ENCODE measurements at places on chromosomes 6 and 20. TPM values are rescaled to one million over a fixed set of nuclear protein-coding genes. Genes with fewer than 3 reads are reported as not detected.

RWDD2A gene
- 3.5 TPM for polyA plus RNA-seq

MCHR2 gene
- not detected for polyA plus RNA-seq

CALHM5 gene
- not detected for polyA plus RNA-seq

SIRPA gene
- polyA plus RNA-seq = not detected

FAM209B gene
- not detected for polyA plus RNA-seq

FERMT1 gene
- not detected for polyA plus RNA-seq

IL17A gene
- not detected for polyA plus RNA-seq

TCF15 gene
- polyA plus RNA-seq = not detected

FKBP1C gene
- polyA plus RNA-seq = not detected

UNC93A gene
- polyA plus RNA-seq = not detected

GRCh38 chr6:69164564-69165229 lies 529.6 kb downstream of the ADGRB3 start:
- H3K27me3 ChIP-seq = no peaks in the 10 kb centered on the region
- no peak overlapping the region for H3K4me3 ChIP-seq
- H3K36me3 ChIP-seq = no peaks in the 10 kb centered on the region
- no peaks in the 10 kb centered on the region for H3K4me1 ChIP-seq

GRCh38 chr6:2744778-2745177 lies 5.9 kb downstream of the MYLK4 start:
- no peak overlapping the region for H3K27ac ChIP-seq
- no peaks in the 10 kb centered on the region for H3K27me3 ChIP-seq
- no peak for DNase-seq
- H3K36me3 ChIP-seq = no peaks in the 10 kb centered on the region

GRCh38 chr6:142567461-142567860 lies 265.7 kb downstream of the ADGRG6 start:
- no peak overlapping the region for H3K27ac ChIP-seq
- no peaks in the 10 kb centered on the region for H3K36me3 ChIP-seq
- no peak for DNase-seq
- H3K27me3 ChIP-seq = no peaks in the 10 kb centered on the region

GRCh38 chr20:43731927-43732326 lies 5.1 kb upstream of the GTSF1L start:
- no peak for DNase-seq
- no peaks in the 10 kb centered on the region for H3K27me3 ChIP-seq
- H3K27ac ChIP-seq = peak overlapping the region; percentile 62
- H3K4me1 ChIP-seq = peaks cover 23% of the 10 kb centered on the region
- no peak overlapping the region for H3K4me3 ChIP-seq

- no peaks in the 10 kb centered on the region for H3K27me3 ChIP-seq
- peaks cover 10% of the 10 kb centered on the region for H3K4me1 ChIP-seq
- no peak overlapping the region for H3K27ac ChIP-seq
Observed at GRCh38 chr6:20238688-20239587, 26.7 kb upstream of the MBOAT1 start.

- H3K4me1 ChIP-seq = peaks cover 30% of the 10 kb centered on the region
- H3K4me3 ChIP-seq = no peak overlapping the region
- no peak overlapping the region for H3K27ac ChIP-seq
- DNase-seq = no peak
- H3K36me3 ChIP-seq = peaks cover 7% of the 10 kb centered on the region
Observed at GRCh38 chr6:38004908-38005307, 185.4 kb downstream of the ZFAND3 start.

DNA sequence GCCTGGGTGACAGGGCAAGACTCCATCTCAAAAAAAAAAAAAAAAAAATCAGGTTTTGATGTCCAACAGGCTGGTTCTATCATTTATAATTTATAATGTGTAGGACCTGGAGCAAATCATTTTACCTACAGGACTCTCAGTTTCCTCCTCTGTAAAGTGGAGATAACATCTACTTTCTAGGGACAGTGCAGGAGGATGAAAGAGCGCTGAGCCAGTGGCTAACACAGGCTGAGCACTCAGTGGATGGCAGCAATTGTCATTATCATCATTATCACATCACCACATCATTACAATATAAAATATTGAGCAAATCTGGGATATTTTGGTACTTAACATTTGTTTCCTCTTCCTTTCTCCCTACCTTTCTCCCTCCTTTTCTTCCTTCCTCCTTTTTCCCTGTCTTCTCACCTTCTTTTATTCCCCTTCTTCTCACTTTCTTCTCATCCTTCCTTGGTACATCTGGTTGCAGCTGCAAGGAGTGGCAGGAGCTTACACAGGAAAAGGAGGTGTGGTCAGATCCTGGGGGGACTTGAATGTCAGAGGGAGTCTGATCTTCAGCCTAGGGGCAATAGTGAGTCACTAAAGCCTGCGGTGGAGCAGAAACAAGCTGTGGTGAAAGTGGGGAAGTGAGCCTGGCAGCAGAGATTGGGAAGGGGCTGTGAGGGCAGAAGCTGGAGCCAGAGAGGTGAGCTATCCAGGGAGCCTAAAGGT lies 24.6 kb upstream of the CTNNBL1 start:
- H3K36me3 ChIP-seq = peaks cover 11% of the 10 kb centered on the region
- H3K4me1 ChIP-seq = no peaks in the 10 kb centered on the region
- H3K27me3 ChIP-seq = peaks cover 40% of the 10 kb centered on the region
- H3K4me3 ChIP-seq = no peak overlapping the region
- no peak overlapping the region for H3K27ac ChIP-seq

- peak within 1 kb of the TSS; percentile 92 for H3K4me3 ChIP-seq
- H3K36me3 ChIP-seq = no peaks in the 10 kb centered on the region
- no peaks in the 10 kb centered on the region for H3K27me3 ChIP-seq
- H3K4me1 ChIP-seq = peaks cover 17% of the 10 kb centered on the region
- peak; percentile 90 for DNase-seq
Observed at GRCh38 chr20:49187851-49188641, at the start of gene STAU1. STAU1 (minus strand) TSS chr20:49188334; CDS start chr20:49166201, 22,133 bp downstream.

GRCh38 chr20:63185215-63185796 lies 30.6 kb downstream of the YTHDF1 start:
- H3K4me3 ChIP-seq = no peak overlapping the region
- DNase-seq = no peak
- H3K27ac ChIP-seq = no peak overlapping the region
- H3K27me3 ChIP-seq = peaks cover 2% of the 10 kb centered on the region
- H3K4me1 ChIP-seq = no peaks in the 10 kb centered on the region
- H3K36me3 ChIP-seq = no peaks in the 10 kb centered on the region

DNA sequence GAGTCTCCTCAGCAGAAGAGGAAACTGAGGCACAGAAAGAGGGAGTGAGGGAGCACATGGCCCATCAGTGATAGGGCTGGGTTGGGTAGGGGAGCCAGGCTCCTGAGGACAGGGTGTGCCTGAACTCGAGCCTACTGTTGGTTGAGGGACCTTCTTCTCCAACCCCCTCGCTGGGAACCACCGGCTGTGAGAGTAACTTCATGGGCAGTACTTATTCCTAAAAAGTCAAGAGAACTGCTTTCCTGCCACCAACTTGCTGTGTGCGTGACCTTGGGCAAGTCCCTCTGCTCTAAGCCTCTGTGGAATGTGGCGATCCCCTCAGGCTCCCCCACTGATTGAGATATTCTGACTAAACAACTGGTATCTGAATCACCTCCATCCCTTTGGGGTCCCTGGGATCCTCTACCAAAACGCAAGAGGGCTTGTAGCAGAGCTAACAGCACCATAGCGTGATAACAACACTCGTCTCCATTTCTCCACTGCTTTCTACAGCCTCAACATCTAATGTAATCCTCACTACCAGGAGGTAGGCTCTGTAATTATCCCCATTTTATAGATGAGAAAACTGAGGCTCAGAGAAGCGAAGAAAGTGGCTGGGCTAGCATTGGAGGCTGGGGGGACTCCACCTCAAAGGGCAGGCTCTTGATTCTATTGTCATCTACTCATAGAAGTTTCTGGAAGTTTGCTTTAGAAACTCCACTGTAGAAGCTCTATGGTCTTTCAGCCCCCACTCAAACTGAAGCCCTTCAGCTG lies 76.0 kb downstream of the JPH2 start:
- no peak for DNase-seq
- no peak overlapping the region for H3K4me3 ChIP-seq
- H3K4me1 ChIP-seq = no peaks in the 10 kb centered on the region
- H3K27me3 ChIP-seq = peaks cover 17% of the 10 kb centered on the region

DNA sequence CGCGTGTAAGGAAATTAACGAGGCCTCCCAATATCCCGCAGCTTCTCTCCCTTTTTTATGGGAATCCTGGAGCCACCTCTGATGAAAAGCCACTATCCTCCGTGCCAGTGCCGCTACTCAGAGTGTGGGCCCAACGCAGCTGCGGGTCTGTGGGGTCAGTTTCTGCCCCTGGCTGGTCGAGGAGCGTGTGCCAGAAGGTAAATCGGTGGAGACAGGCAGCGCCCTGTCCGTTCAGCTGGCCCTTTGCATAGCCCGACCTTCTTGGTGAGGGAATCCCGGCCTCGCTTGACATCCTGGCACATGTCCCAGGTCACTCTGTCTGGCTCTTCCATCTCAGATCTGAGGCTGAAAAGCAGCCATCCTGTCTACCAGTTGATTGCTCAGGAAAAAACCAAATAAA lies 4.6 kb downstream of the THBS2 start:
- no peak overlapping the region for H3K27ac ChIP-seq
- no peak overlapping the region for H3K4me3 ChIP-seq
- no peaks in the 10 kb centered on the region for H3K36me3 ChIP-seq
- H3K27me3 ChIP-seq = peaks cover 41% of the 10 kb centered on the region
- peaks cover 19% of the 10 kb centered on the region for H3K4me1 ChIP-seq

- H3K4me3 ChIP-seq = no peak overlapping the region
- H3K4me1 ChIP-seq = peaks cover 4% of the 10 kb centered on the region
- H3K36me3 ChIP-seq = no peaks in the 10 kb centered on the region
- no peak overlapping the region for H3K27ac ChIP-seq
- peaks cover 8% of the 10 kb centered on the region for H3K27me3 ChIP-seq
Observed at GRCh38 chr20:40894237-40894630, 134.4 kb upstream of the TOP1 start.

DNA sequence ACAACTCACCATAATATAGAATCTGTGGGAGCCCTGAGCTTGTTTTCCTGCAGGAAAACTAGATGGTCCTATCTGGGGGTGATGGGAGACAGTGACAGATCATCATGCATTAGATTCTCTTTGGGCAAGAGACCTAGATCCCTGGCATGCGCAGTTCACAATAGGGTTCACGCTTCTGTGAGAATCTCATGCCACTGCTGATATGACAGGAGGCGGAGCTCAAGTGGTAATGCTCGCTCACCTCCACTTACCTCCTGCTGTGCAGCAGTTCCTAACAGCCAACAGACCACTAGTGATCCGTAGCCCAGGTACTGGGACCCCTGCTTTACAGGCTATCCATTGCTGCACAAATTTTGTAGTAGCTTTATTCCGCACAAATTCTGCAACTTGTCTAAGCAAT lies 84.5 kb downstream of the HIVEP2 start:
- no peak for DNase-seq
- peak overlapping the region; percentile 90 for H3K27ac ChIP-seq
- no peaks in the 10 kb centered on the region for H3K36me3 ChIP-seq
- H3K4me1 ChIP-seq = peaks cover 33% of the 10 kb centered on the region
- H3K27me3 ChIP-seq = no peaks in the 10 kb centered on the region

- H3K4me3 ChIP-seq = no peak overlapping the region
- DNase-seq = no peak
- peaks cover 9% of the 10 kb centered on the region for H3K27me3 ChIP-seq
- no peaks in the 10 kb centered on the region for H3K4me1 ChIP-seq
- H3K27ac ChIP-seq = no peak overlapping the region
Observed at GRCh38 chr6:165960695-165961094, 207.0 kb downstream of the TBXT start.

- no peak overlapping the region for H3K27ac ChIP-seq
- H3K4me1 ChIP-seq = no peaks in the 10 kb centered on the region
- no peaks in the 10 kb centered on the region for H3K27me3 ChIP-seq
- no peak overlapping the region for H3K4me3 ChIP-seq
- no peak for DNase-seq
Observed at GRCh38 chr6:13413466-13413862, 73.9 kb downstream of the GFOD1 start.

GRCh38 chr6:5132731-5133130 lies 47.6 kb downstream of the PPP1R3G start:
- no peaks in the 10 kb centered on the region for H3K36me3 ChIP-seq
- no peak overlapping the region for H3K27ac ChIP-seq
- no peak overlapping the region for H3K4me3 ChIP-seq
- no peak for DNase-seq

DNA sequence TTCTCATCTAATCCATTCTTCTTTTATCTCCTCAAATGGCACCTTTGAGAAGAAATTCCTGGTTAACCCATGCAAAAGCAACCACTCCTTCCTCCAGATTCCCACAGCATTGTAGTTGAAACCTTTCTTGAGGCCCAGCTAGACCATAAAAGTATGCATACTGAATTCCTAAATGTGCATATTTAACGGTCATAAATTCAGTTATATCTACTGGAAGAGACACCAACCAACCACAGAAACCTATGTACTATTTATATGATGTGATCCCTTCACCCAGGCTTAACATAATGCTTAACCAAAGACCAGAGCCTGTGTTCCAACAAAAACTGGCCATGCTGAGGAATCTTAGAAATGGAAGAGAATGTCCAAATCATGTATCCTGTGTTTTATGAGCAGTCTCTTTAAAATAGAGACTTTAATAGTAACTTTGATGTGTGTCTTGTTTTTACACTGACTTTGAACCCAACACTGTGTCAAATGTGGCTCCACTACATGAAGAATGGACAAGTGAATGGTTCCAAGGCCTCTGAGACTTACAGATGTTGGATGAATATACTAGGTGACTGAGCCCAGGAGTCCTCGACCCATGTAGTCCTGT lies 11.4 kb upstream of the TAF8 start:
- peaks cover 84% of the 10 kb centered on the region for H3K4me1 ChIP-seq
- DNase-seq = no peak
- peaks cover 8% of the 10 kb centered on the region for H3K36me3 ChIP-seq
- H3K27ac ChIP-seq = peak overlapping the region; percentile 95
- peak overlapping the region; percentile 83 for H3K4me3 ChIP-seq
- no peaks in the 10 kb centered on the region for H3K27me3 ChIP-seq

DNA sequence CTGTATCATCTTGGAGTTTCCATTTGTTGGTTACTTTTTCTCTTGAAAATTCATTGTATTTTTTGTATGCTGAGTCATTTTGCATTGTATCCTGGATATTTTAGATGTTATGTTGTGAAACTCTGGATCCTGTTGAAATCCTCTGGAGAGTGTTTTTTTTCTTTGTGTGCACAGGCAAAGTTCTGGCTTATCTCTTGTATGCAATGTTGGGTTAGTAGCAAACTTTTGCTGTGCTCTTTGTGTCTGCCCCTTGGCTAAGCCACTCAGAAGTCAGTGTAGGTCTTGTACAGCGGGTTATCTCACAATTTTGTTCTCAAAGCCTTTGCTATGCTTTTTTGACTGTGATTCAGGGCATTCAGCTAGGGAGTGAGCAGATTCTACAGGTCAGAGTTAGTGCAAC lies 29.1 kb upstream of the LMBRD1 start:
- H3K27ac ChIP-seq = no peak overlapping the region
- no peaks in the 10 kb centered on the region for H3K4me1 ChIP-seq
- H3K4me3 ChIP-seq = no peak overlapping the region
- no peaks in the 10 kb centered on the region for H3K27me3 ChIP-seq
- no peak for DNase-seq
- no peaks in the 10 kb centered on the region for H3K36me3 ChIP-seq

DNA sequence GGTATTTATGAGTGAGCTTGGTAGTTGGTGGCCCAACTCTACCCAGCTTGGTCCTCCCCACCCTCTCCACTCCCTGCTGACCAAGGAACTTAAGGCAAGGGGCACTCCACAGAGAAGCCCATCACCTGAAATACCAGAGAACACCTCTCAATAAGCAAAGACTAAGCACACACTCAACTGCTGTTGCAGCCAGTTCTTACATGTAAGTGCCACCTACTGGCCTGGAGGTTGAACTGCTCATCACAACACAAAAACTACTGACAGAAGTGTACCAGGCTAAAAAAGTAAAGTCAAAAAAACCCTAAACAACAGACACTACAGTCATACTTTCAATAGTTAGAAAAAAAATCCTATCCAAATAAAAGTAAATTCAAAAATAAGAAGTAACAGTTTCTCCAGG lies 146.2 kb downstream of the FAM83B start:
- no peaks in the 10 kb centered on the region for H3K4me1 ChIP-seq
- no peaks in the 10 kb centered on the region for H3K27me3 ChIP-seq
- H3K36me3 ChIP-seq = no peaks in the 10 kb centered on the region
- DNase-seq = no peak

All from naive thymus-derived CD8-positive, alpha-beta T cell (primary cell).